Chondrocyte (in vitro differentiated cells): ENCODE measurements at places on chromosomes 1 and 21. TPM values are rescaled to one million over a fixed set of nuclear protein-coding genes. Genes with fewer than 3 reads are reported as not detected.

The CASZ1 gene
- total RNA-seq, result 1.9 to 4.1 TPM (median 3.4 TPM) in 3 replicates

The FAM167B gene
- total RNA-seq, result 1.4 to 3.1 TPM (median 2.9 TPM) in 3 replicates

GRCh38 chr1:55444667-55445066, 229.5 kb upstream of the USP24 start:
- peaks cover 59% of the 10 kb centered on the region for H3K4me1 ChIP-seq
- DNase-seq, result no peak
- H3K36me3 ChIP-seq, result no peaks in the 10 kb centered on the region
- H3K27me3 ChIP-seq, result no peaks in the 10 kb centered on the region
- no peak overlapping the region for H3K27ac ChIP-seq
- no peak overlapping the region for H3K4me3 ChIP-seq

DNA sequence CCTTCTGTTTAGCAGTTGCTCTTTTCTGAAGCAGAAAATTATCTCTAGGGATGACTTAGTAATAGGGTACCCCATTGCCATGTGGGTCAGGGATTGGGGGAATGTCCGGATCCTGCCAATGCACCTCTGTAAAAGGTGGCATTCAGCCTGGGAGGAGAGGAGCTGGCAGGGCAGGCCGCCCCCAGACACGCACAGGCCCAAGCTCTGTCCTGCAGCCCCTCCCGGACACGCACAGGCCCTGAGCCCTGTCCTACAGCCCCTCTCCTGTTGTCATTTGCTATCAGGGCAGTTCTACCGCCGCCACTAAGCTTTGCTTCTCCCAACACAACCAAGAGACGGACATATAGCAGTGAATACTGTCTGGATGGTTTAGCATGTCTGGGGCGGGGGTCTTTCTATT, 219.1 kb downstream of the SDCCAG8 start:
- peaks cover 6% of the 10 kb centered on the region for H3K4me1 ChIP-seq
- no peak for DNase-seq
- no peak overlapping the region for H3K4me3 ChIP-seq
- H3K36me3 ChIP-seq, result peaks cover 2% of the 10 kb centered on the region
- H3K27ac ChIP-seq, result no peak overlapping the region

DNA sequence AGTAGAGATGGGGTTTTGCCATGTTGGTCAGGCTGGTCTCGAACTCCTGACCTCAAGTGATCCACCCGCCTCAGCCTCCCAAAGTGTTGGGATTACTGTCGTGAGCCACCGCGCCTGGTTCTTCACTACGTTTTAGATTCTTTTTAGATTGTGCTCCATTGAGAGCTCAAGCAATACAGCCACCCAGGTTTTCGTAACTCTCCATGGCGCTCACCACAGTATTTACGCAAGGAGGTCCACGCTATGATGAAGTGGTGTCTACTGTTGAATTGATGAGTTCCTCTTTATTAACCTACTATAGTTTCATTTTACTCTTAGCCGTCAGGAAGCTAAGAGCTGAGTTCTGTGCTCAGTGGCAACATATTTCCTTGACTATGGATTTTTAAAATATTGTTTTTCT, 1.8 kb upstream of the KIF1B start:
- peaks cover 21% of the 10 kb centered on the region for H3K4me1 ChIP-seq
- no peaks in the 10 kb centered on the region for H3K27me3 ChIP-seq

DNA sequence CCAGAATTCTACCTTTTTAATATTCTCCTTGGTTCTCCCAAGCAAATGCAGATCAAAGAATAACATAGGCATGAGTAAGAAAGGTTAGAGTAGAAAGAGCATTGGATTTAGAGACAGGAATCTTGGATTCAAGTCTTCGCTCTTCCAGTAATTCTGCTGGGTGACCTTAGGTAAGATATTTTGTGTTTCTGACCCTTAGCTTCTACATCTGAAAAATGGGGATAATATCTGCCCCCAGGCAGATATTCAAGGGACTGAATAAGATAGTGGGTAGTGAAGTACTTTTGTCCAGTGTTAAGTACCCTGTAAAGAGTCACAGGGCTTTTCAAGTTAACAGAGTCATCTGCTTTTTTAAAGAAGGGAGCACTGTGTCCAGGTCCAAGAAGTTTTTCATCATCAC, 70.8 kb downstream of the KDM1A start:
- peaks cover 43% of the 10 kb centered on the region for H3K36me3 ChIP-seq
- no peak overlapping the region for H3K4me3 ChIP-seq
- no peaks in the 10 kb centered on the region for H3K27me3 ChIP-seq
- DNase-seq, result no peak
- no peak overlapping the region for H3K27ac ChIP-seq

GRCh38 chr1:114216431-114217173, 62.9 kb upstream of the SYT6 start:
- H3K4me3 ChIP-seq, result no peak overlapping the region

DNA sequence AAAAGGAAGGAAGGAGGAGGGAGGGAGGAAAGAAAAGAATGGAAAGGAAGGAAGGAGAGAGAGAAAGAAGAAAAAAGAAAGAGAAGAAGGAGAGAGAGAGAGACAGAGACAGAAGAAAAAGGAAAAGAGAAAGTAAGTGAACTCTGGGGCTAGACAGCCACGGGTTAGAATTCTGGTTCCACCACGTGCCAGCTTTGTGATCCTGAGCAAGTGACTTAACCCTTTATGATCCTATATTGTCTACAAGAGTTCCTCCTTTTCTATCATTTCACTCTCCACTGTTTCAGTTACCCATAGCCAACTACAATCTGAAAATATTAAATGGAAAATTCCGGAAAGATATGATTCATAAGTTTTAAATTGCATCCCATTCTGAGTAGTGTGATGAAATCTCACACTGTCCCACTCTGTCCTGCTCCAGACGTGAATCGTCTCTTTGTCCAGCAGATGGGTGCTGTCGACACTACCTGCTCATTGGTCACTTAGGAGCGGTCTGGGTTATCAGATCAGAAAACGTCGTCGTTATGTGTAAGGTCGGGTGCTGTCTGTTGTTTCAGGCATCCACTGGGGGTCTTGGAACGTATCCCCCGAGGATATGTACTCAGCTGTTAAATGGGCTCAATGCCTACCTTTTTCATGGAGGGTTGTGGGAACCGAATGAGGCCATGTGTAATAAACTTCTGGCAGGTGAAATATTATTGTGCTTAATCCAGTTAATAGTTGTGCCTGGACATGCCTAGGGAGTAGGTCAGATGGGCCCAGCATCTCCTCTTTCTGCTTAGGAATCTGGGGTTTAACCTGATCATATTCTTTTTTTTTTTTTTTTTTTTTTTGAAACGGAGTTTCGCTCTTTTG, 19.1 kb downstream of the TMEM51 start:
- H3K27me3 ChIP-seq, result peaks cover 1% of the 10 kb centered on the region
- H3K36me3 ChIP-seq, result no peaks in the 10 kb centered on the region
- peak overlapping the region; percentile 66 for H3K27ac ChIP-seq
- H3K4me1 ChIP-seq, result peaks cover 19% of the 10 kb centered on the region

DNA sequence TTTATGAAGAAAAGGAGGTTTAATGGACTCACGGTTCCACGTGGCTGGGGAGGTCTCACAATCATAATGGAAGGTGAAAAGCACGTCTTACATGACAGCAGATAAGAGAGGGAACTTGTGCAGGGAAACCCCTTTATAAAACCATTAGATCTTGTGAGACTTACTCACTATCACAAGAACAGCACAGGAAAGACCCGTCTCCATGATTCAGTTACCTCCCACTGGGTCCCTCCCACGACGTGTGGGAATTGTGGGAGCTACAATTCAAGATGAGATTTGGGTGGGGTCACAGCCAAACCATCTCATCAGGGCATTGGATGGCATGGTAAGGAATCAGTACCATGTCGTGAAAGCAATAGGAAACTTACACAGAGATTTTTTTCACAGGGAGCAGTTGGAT, 63.1 kb downstream of the MTR start:
- no peak overlapping the region for H3K4me3 ChIP-seq
- no peak for DNase-seq
- H3K27ac ChIP-seq, result no peak overlapping the region
- peaks cover 40% of the 10 kb centered on the region for H3K36me3 ChIP-seq
- H3K27me3 ChIP-seq, result no peaks in the 10 kb centered on the region
- peaks cover 46% of the 10 kb centered on the region for H3K4me1 ChIP-seq

DNA sequence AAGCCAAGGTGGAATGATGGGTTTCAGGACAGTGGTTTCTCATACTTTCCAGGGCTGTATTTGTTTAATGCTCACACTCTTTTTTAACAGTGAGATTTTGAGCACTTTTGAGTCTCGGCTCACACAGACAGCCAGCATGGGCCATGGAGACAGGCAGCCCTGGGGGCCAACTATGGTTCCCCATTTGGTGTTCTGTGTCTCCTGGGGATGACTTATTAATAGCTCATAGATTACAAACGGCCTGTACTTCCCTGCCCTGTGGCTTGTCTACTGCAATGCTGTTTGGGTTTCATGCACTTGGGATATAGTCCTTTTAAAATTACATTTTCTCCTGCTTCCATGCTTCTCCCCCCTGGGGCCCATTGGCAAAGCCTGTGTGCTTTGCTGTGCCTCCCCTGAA, 178.3 kb downstream of the KCNJ6 start:
- peak overlapping the region; percentile 77 for H3K27ac ChIP-seq
- peaks cover 38% of the 10 kb centered on the region for H3K4me1 ChIP-seq
- H3K27me3 ChIP-seq, result no peaks in the 10 kb centered on the region
- H3K36me3 ChIP-seq, result no peaks in the 10 kb centered on the region
- H3K4me3 ChIP-seq, result no peak overlapping the region

GRCh38 chr1:29271724-29272123, 35.4 kb downstream of the PTPRU start:
- H3K4me1 ChIP-seq, result peaks cover 20% of the 10 kb centered on the region
- H3K36me3 ChIP-seq, result peaks cover 7% of the 10 kb centered on the region
- DNase-seq, result peak; percentile 64
- peaks cover 10% of the 10 kb centered on the region for H3K27me3 ChIP-seq
- H3K27ac ChIP-seq, result peak overlapping the region; percentile 70
